ENCODE measurements at places on chromosomes 11 and 22.

- peak; percentile 29 for DNase-seq
Observed at GRCh38 chr11:17828311-17828751, 93.8 kb downstream of the KCNC1 start.

DNA sequence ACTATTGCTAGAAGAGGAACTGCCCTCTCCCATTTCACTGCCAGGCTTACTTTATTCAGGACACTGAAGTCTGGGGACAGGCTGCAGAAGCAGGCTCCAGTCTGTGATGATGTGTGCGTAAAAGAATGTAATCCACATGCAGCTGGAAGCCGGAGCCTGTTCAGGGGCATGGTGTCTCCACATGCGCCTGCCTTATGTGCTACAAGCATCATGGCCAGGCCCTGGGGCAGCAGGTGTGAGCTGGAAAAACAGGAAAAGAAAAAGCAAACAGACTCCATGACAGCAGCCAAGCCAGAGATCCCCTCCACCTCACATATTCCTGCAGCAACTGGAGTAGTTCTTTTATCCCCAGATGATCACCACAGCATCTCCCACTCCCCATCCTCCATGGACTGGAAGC, 33.4 kb downstream of the ARFGAP2 start:
- DNase-seq: peak; percentile 59

- no peak for DNase-seq
Observed at GRCh38 chr11:67614730-67615714, 8.3 kb downstream of the NDUFV1 start.

DNA sequence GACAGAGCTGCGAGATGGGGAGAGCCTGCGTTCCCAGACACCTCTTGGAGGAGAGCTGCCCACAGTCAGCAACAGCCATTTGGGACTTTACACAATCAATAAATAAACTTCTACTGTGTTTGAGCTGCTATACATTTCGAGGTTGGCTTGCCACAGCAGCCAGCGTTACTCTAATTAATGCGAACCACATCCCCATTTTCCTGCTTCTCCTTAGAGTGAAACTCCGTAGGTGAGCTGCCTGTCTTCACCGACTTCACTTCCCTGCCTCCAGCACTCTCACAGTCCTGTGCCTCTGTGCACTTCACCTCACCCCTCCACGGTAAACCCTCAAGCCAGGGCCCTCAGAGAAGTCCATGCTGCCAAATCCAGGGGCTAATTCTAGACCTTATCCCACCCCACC, 5.9 kb upstream of the SLC22A12 start:
- DNase-seq: no peak

- no peak for DNase-seq
Observed at GRCh38 chr22:49850021-49850911, 3.4 kb upstream of the ZBED4 start.

DNA sequence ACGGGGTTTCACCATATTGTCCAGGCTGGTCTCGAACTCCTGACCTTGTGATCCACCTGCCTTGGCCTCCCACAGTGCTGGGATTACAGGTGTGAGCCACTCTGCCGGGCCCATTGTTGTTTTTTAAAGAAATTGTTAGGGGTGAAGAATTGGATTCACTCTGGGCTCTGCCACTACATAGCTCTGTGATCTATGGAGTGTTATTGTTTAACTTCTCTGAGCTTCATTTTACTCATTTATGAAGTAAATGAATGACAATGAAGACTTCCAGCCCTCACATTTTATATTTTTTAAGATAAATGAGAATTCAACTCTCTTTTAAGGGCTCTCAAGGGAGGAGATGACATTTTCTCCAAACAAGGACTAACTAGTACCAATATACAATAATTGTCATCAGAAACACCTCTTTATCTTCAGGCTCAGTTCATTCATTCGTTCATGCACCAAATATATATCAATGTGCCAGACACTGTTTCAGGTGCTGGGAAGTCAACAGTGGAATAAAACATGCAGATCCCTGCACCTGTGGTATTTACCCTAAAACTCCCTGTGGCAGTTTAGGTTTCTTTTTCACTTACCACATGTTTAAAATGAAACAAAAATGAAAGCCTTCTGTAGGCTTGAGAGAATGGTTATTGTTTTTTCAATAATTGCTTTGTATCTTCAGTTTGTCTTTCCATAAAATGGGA, 23.5 kb upstream of the GRAMD1B start:
- no peak for DNase-seq

DNA sequence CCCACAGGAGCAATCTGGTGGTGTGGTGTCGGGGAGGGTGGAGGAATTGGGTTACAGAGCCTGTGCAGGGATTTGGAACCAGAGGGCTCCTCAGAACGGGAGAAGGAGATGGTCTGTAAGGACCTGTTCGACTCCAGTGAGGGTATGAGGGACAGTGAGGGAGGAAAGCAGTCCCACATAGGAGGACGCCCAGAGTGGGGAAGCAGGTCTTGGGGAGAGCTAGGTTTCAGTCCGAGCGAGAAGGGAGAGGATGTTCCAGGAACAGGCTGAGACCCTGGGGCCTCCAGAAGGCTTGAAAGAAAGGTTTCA, 32.0 kb upstream of the GNAZ start:
- DNase-seq: no peak

DNA sequence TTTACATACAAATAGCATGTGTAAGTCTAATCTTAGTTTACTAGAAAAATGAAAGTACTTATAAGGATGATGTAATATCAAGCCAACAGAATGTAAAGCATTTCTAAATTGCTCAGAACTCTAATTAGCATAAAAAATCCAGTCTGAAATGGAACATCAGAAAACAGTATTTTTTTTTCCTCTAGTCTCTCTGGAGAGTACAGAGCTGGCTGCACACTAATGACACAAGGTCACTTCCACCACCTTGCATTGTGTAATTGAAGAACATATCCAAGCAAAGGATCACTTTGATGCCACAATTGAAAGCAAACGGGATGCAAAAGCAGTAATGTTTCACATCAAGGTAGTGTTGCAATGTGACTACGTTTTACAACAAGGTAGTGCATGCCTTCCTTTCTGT, 548.0 kb upstream of the LUZP2 start:
- DNase-seq: peak; percentile 18

GRCh38 chr11:64415286-64415685, 56.3 kb downstream of the RPS6KA4 start:
- no peak for DNase-seq

DNA sequence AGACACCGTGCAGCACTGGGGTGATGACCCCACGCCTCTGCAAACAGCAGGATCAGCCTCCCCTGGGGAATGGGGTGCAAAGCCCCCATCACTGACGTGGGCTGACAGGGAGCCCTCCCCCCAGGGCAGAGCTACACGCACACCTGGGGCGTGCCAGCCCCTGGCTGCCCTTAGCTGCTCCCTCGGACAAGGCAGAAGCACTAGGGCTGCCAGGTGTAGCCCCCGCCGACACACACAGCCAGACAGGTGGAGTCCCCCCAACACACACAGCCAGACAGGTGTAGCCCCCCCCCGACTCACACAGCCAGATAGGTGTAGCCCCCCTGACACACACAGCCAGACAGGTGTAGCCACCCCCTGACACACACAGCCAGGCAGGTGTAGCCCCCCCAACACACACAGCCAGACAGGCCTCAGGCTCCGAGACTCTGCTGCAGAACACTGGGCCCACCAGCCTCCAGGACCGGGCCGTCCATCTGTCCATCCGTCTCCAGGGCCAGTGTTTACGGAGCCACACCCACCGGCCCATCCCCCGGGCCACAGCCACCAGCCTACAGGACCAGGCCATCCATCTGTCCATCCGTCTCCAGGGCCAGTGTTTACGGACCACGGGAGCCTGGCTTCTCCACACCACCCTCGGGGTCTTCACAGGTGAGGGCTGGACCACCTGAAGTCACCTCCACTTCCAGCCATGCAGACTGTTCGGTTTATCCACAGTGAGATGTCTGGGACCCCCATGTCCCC, 3.5 kb downstream of the ANO9 start:
- DNase-seq: no peak

DNA sequence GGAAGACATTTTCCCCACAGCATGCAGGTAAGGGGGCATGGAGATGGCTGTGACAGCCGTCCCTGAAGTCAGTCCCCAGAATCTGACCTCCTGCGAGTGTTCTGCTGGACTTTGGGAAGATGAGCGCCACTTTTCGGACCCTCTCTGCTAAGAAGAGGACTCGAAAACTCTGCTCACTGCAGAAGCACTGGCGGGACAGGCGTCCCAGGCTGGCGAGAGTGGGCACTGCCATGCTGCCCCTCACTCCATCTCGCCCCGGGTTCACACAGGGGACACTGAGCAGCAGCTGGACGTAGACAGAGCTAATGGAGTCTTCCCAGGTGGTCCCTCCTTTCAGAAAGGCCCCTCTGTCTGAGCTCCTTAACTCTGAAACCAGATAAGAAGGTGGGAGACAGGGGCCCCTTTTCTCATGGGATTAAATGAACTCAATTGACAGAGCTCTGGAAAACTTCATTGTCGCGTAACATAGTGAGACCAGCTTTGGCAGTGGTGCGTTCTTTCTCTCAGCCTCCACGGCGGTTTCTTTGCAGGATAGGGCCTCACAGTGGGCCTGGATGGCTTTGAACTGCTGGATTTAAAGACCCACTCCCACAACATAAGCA, 4.8 kb downstream of the ADAMTS8 start:
- no peak for DNase-seq

- no peak for DNase-seq
Observed at GRCh38 chr11:68472778-68473177, 12.2 kb downstream of the PPP6R3 start.

DNA sequence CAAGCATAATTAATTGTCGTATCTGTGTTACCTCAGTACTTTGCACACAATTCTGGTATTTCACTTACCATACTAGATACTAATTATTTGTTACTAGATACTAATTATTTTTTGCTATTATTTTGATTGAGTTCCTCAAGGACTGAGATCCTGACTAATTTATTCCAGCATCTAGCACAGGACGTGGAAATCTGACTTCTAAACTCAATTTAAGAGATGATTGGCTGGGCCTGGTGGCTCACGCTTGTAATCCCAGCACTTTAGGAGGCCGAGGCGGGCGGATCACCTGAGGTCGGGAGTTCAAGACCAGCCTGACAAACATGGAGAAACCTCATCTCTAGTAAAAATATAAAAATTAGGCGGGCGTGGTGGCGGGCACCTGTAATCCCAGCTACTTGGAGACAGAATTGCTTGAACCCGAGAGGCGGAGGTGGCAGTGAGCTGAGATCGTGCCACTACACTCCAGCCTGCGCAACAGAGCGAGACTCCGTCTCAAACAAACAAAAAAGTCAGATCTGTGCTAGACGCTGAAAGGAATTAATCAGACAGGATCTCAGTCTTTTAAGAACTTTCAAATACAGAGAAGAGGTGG, 527 bp upstream of the MRPL48 start:
- DNase-seq: no peak

- no peak for DNase-seq
Observed at GRCh38 chr22:20029550-20030225, 8.8 kb downstream of the TANGO2 start.

- DNase-seq: no peak
Observed at GRCh38 chr22:24011735-24012068, 598 bp downstream of the CABIN1 start.

DNA sequence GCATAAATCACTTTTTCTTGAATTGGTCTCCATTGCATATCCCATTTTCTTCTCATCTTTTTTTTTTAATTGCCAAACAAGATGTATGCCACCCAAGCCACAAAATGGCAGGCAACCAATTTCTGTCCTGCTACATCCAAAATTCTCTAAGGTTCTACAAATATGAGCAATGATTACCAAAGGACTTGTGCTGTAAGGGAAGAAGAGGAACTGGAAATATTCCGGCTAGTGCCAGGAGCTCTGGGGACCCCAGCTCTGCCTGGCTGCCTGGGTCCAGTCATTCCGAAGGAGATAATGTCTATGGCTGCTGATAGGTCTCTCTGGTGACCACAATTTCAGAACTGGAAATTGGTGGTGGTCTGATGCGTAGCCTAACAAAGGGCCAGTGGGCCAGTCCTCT, 17.1 kb upstream of the SNX32 start:
- DNase-seq: no peak

GRCh38 chr22:28999510-28999909, 62.1 kb downstream of the C22orf31 start:
- DNase-seq: no peak

GRCh38 chr11:27795955-27796861, 96.0 kb upstream of the BDNF start:
- DNase-seq: no peak

DNA sequence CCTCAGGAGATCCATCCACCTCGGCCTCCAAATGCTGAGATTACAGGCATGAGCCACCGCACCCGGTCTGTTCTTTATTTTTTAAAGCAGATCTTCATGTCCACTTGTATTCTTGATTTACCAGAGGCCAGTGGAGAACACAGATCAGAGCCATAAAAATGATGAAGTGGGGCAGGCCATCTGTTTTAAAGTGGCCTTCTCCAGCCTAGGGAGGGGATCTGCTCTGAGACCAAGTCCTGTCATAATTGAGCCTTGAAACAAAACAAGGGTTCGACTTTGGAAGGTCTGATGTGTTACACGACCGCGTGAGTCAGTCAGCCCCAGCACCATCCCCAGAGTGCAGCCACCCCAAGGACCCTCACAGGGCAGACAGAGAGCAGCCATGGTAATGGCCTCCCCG, 27.5 kb downstream of the ABCC8 start:
- no peak for DNase-seq

GRCh38 chr11:1271002-1271401, 38.4 kb downstream of the TOLLIP start:
- no peak for DNase-seq

GRCh38 chr22:37557321-37558001, 2.8 kb upstream of the CDC42EP1 start:
- DNase-seq: no peak

GRCh38 chr11:69388661-69389060, 92.8 kb upstream of the LINC01488 start:
- no peak for DNase-seq

- DNase-seq: no peak
Observed at GRCh38 chr11:126830216-126830806, 170.3 kb downstream of the KIRREL3 start.

DNA sequence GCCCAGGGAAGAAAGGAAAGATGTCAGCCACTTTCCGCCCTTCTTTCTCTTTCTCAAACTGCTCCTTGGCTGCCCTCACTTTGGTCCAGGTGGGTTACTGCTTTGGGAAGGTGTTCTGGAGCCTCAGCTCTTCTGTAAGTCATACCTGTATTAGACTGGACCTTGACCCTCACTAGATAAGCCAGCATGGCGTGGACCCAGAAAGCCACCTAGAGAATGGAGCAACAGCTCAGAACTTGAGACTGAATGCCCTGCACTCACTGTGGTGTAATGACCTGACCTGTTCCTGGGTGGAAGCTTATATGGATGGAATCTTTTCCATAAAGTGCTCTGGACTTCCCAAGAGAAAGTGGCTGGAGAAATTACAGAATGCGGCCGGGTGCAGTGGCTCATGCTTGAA, 15.6 kb downstream of the ACP2 start:
- no peak for DNase-seq
